D721Med (cell line): ENCODE measurements at places on chromosomes 1 and 21.

DNA sequence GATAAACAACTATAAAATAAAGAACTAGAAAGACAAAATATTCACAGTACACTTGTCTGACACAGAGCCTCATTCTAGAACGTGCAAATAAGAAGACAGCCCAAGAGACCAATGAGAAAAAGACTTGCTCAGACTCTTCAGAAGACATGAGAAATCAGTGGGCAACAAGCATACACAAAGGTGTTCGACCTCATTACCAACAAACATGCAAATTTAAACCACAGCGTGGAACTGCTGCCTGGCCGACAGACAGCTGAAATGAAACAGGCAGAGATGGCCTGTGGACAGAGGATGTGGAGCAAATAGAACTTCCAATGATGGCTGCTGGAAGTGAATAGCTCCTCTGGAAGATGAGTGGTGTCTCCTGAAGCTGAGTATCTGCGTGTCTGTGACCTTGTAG is 22.4 kb upstream of the COL6A1 start:
- no peak for DNase-seq

DNA sequence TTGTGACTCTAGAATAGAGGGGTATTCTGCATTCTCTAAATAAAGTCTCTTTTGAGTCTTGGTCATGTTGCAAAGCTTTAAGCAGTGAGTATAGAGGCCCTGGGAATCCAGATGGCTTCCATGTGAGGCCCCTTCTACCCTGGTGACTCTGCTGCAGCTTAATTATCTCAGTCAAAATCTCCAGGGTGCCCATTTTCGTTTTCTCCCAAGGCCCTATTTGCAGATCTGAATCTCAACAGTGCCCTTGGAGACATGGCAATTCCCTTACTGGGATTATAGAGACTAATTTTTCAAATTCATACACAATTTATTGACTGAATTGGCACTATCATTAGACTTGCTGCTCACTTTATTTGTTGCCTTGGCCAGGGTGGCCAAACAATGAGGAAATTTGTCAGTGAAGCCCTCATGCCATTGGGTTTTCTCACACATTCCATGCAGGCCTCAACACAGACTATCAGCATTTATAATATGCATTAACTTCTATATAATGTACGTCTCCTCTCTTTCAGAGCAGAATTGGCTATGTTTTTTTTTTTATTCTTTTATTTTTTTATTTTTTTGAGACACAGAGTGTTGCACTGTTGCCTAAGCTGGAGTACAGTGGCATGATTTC is 35.1 kb downstream of the PROX1 start:
- DNase-seq: no peak

- no peak for DNase-seq
Measured at GRCh38 chr1:209397371-209397770, 186.1 kb upstream of the CAMK1G start.

GRCh38 chr1:3135073-3135702 is 66.2 kb downstream of the PRDM16 start:
- no peak for DNase-seq

- no peak for DNase-seq
Measured at GRCh38 chr1:55868026-55868425, 652.9 kb upstream of the USP24 start.

DNA sequence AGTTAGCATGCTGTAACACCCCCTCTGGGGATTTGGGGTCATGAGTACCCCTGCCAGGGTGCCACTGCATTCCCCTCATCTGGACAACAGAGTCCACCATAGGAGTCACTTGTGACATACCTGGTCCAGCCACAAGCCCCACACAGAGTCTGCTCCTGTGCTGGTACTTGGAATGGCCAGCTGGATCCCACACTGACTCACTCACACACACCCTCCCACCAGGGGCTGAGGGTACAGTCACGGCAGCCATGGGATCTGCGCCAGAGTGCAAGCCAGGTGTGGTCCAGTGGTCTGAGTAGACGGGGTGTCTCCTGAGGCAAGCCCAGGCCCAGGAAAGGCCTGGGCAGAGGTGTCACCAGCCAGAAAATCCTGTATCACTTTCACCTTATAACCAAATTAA is 67.7 kb downstream of the MRPL39 start:
- no peak for DNase-seq

DNA sequence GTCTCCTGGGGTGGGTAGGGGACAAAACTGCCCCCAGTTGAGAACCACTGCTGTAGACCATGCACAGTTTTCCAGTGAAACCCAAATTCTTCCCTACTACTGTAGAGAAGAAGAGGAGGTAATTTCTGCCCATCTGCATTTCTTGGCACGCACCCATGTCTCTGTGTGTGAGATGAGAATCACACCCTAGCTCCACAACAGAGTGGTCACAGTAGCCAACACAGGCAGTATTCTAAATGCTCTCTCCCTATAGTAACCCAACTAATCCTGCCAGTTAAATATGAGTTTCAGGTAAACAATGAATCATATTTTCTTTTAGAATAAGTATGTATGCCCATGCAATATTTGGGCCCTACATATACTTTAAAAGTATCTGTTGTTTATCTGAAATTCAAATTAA is 1.2 kb upstream of the CAPN2 start:
- peak; percentile 4 for DNase-seq
